NCI-H1048 (cell line): ENCODE measurements at places on chromosomes 6 and 20.
A peak's percentile ranks its signal among the peaks of the same experiment; 100 is the strongest.

DNA sequence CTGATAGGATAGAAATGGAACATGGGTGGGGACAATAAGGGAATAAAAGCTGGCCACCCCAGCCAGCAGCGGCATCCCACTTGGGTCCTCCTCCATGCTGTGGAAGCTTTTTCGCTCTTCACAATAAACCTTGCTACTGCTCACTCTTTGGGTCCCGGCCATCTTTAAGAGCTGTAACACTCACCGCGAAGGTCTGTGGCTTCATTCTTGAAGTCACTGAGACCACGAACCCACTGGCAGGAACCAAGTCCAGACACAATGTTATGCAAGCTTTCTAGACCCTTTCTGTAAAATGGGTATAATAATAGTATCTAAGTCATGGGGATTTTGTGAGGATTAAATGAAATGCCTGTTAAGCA, 48.9 kb upstream of the EZR start:
- no peak for DNase-seq

- no peak for DNase-seq
Observed at GRCh38 chr6:3419624-3420272, 37.1 kb downstream of the SLC22A23 start.

GRCh38 chr6:120278689-120279396, 929.3 kb upstream of the MAN1A1 start:
- DNase-seq = no peak

- DNase-seq = no peak
Observed at GRCh38 chr20:45049904-45050471, 50.9 kb downstream of the KCNS1 start.

- DNase-seq = no peak
Observed at GRCh38 chr6:89357390-89357789, 4.9 kb upstream of the UBE2J1 start.

DNA sequence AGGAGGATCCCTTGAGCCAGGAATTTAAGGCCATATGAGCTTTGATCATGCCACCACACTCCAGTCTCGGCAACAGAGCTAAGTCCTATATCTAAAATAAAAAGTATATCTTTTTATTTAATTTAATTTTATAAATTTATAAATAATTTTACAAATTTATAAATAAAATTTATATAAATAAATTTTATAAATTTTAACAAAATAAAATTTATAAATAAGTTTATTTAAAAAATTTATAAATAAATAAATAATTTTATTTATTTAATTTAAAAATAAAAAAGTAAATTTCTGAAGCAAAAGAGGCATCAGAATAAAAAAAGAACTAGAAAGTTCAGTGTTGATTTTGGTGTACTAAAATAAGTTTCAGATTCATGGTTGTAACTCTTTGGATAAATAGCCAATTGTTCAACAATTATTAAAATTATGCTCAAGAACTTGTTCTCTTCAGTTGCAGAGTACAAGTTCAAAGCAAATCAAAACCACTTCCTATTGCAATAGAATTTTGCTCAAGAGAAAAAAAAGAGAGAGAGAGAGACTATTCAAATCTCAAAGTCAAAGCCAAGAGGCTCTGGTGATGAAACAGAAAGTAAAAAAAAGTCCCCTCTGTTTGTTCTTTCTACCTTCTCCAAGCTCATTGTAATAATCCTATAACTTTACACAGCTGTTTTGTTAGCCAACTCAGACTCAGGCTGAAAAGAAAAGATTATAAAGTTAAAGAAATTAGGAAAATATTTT, 547.5 kb upstream of the ADGRB3 start:
- DNase-seq = no peak

DNA sequence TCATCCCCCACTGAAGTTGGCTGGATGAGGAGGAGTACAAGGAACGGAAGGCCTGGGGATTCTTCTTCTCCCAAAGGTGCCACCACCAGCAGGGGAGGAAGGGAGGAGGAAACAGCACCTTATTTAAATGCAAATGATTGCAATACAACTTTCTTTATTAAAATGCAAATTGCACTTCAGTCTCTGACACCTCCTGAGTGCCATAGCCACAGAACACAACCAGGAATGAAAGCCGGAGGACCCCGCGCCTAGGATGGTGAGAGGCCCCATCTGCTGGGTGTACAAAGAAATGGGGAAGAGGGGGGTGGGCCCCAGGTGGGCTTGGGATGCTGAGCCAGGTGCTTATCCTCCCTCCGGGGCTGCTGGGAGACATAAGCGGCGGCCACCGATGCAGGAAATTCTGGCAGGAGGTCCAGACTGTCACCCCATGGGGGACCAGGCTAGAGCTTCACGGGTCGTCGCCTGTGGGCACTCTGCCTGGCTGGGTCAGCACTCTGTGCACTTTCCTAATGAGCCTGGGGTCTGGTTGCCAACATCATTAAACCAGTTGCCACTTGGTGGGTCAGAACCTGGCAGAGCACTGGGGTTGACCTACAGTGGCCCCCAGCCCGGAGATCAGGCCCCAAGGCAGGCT, 154.2 kb upstream of the MLN start:
- DNase-seq = no peak

DNA sequence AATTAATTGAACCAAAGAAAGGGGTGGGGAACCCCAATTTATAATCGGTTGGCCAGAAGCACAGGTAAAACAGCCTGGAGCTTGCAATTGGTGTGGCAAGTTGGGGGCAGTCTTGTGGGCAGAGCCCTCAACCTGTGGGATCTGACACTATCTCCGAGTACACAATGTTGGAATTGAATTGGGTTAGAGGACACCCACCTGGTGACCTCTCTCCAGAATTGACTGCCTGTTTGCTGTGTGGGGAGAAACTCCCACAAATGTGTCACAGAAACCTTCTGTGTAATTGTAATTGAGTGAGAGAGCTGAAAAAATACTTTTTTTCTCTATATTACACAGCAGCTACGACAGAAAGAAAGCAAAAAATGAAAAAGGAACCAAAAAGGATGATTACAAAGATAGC, 53.0 kb upstream of the FAM83C start:
- no peak for DNase-seq

- DNase-seq = peak; percentile 29
Observed at GRCh38 chr6:30615219-30615957, 1.7 kb downstream of the PPP1R10 start.

DNA sequence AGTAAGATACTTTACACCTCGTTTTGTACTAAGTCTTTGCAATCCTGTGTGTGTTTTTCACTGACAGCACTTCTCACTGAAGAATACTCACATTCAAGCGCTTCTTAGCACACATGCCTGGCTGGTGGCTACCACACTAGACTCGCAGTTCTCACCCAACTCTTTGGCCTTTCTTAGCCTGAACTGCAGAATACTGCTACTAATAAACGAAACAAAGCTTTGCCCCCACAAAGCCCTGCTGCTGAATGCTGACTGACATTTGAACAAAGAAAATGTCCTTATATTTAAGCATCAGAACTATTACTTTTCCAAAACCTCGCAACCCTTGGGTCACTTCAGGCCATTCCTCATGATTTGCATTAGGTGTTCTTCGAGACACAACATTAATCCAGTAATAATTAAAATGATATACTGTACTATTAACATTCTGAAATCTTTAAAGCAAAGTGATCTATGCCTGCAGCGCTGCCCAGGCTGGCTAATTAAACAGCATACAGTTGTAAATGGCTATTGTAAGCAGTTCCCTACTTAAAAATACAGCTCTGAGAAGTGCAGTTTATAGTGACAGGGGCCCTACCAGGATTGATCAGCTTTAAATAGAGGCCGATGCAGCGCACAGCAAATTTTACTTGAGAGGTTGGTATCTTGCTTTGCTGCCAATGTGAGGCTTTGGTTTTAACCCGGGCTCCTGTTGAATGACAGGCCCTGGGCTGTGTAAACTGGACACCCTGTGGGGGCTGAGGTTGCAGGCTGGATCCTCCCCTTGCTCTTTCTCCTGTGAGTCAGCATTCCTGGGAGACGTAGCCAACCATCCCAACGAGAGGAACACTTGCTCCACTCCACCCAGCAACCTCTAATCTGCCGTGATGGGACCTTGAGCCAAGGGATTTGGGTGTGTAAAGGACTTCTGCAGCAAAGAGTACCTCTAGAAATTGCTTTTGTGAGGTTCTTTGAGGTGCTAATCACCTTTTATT, 899.0 kb downstream of the TFAP2A start:
- DNase-seq = no peak

GRCh38 chr20:59104831-59105230, 58.8 kb upstream of the ZNF831 start:
- no peak for DNase-seq

DNA sequence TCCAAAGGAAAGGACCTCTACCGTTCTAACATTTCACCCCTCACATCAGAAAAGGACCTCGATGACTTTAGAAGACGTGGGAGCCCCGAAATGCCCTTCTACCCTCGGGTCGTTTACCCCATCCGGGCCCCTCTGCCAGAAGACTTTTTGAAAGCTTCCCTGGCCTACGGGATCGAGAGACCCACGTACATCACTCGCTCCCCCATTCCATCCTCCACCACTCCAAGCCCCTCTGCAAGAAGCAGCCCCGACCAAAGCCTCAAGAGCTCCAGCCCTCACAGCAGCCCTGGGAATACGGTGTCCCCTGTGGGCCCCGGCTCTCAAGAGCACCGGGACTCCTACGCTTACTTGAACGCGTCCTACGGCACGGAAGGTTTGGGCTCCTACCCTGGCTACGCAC, 18.8 kb downstream of the PRDM1 start:
- DNase-seq = no peak

DNA sequence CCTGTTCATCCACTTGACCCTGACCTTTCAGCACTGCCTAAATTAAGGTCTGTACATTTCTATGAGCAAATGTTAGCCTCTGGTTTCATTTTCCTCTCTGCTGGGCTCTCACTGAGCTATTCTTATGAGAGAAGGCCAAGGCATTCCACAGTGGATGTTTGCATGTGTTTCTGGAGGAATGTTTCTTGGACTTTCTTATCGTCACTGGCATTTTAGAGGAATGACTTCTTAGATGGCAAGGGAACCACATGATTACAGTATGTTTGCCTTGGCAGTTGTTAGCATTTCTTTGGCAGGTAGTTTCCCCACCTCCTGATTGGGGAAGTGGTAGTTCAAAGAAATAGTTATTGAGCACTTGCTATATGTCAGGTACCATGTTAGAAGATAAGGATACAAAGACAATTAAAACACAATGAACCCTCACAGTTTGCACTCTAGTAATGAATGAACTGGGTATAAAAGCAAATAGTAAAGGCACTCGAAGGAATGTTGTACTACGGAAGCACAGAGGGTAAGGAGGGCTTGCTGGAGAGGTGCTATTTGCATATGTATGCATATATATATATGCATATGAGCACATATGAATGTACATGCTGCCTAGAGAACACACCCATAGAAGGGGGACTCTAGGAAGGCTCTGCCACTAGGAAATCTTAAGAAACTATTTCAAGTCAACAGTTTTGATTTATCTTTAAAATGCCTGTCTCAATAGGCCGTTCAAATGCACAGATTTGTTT, 307.4 kb downstream of the EYA4 start:
- no peak for DNase-seq

- DNase-seq = no peak
Observed at GRCh38 chr6:157184202-157185015, 138.9 kb downstream of the TMEM242 start.
